ENCODE measurements at places on chromosomes 7 and 10.

GRCh38 chr7:92478095-92478494, 349 bp upstream of the ERVW-1 start:
- no peak for DNase-seq

DNA sequence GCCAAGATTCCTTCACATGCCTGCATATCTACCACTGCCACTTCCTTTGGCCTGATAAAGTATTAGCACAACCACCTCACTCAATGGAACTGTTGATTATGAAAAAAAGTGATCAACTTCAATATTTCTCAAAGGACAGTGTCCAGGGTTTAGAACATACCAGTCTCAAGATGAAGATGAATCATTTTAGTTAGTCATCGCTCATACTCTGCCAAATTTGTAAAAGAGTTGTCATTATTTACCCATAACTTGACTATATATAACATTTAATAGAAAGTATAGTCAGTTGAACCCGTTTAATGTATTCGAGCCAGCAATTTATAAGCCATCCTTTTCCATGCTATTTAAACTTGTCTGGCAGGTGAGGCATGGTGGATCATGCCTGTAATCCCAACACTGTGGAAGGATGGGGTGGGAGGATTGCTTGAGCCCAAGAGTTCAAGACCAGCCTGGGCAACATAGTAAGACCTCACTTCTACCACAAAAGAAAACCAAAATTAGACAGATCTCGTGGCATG, 33.2 kb downstream of the SPAM1 start:
- no peak for DNase-seq

GRCh38 chr10:71078454-71079145, 133.8 kb upstream of the UNC5B start:
- DNase-seq = no peak

DNA sequence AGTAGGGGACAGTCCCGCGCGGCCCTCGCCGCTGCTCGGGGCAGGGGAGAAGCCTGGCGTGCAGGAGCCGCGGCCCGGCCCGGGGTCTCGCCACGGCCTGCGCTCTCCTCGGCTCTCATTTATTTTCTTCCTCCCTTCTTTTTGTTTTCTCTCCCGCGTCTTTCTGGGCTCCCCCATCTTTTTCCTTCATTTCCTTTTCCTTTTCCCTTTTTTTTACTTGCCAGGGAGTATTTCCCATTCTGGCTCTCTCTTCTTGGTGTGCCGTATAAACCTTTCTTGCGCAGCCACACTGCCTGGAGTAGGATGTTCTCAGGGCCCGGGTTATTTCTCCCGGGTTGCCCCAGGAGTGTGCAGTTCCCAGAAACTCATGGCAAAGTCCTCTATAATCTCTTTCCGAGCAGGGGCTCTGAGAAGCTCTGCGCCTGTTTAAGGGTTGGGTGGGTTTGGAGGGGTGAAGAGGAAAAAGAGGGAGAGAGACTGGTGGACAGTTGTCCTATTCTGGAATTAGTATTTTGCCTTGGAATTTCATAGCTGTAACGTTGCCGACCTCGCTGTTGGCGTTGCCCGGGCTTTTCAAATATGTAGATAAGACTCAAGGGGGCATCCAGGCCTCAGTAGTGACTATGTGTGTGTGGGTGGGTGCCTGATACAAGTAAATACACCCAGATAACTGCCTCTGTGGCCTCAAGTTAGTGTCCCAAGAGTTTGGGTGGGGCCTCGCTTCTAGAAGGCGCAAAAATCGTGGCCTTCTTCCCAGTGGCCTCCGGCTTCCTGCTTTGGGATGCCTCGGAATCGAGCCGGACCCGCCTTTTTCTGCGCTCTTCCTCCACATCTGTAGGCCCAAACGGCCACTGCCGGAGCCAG, 4.3 kb upstream of the ZNF503 start:
- DNase-seq = no peak

DNA sequence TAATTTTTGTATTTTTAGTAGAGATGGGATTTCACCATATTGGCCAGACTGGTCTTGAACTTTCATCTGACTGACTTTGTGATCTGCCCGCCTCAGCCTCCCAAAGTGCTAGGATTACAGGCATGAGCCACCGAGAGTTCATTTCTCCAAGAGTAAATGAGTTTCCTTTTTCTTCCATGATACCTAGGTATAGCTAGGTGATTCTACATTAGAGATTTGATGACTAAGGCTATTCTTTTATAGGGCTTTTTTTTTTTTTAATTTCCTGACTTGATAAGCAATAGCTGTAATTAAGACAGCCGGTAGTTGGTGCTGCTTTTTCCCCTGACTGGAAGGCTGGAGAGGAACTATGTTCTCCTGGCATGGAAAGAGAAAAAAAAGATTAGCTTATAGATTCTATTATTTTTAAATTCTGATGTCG, 3.3 kb downstream of the PTPN12 start:
- DNase-seq = no peak

DNA sequence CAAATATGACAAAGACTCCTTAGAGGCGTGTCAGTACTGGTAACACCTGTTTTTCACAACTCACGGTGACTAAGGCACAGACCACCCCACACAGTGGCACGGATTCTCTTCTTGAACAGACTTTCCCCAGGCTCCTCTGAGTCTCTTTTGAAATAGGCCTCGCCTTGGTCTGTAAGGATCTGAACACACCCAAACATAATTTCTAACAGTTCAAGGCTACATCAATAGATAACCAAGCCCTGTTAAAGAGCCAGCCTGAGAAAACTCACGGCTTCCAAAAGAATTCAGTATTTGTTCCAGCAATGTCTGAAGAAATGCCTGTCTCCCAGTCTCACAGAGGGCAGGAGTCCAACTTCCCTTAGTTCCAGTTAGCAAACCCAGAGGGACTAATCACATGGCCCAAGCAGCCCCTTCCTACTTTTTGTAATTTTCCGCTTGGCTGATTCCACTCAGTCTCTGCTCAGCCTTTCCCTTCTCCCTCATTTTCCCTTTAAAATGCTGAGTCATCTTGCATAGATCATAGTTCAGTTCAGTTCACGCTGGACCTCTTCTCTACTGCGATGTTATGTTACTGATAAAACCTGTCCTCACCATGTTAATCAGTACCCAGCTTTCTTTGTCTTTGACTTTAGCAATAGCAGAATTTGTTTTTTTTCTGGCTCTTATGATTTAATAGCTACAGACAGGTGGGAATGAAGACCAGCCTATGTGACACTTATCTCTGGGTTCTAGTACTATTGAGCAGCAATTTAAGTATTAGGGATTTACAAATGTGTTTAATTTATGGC, 22.6 kb upstream of the AKR1C3 start:
- no peak for DNase-seq

DNA sequence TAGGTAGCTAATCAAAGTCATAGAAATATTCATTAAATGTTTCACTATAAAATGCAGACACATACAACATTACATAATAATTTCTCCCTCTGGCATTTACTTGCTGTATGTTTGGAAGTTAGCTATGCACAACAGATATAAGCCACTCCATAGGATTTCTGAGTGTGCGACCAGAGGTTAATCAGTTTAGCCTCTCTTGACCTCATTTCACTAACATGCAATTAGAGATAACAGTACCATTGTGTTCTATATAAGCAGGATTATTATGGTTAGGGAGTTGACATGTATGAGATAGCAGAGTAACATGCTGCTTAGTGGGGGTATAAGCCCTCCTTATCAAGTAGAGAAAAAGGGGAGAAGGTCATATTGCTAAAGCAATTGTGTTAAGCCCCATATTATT, 26.4 kb downstream of the GLUD1 start:
- DNase-seq = no peak

DNA sequence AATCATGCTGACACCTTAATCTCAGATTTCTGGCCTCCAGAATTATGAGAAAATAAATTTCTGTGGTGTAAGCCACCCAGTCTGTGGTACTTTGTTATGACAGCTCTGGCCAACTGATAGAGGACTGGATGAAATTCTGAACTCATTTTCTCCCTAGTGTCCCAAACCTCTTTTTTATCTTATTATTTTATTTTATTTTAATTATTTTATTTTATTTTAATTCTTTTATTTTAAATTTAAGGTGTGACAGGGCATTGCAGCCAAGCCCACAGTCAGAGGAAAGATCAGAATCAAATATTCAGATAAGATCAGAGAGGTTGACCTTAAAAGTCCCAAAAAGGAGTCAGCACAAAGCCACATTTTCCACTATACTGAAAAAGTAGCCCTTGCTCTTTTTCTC, 228.1 kb downstream of the TFEC start:
- DNase-seq = no peak

DNA sequence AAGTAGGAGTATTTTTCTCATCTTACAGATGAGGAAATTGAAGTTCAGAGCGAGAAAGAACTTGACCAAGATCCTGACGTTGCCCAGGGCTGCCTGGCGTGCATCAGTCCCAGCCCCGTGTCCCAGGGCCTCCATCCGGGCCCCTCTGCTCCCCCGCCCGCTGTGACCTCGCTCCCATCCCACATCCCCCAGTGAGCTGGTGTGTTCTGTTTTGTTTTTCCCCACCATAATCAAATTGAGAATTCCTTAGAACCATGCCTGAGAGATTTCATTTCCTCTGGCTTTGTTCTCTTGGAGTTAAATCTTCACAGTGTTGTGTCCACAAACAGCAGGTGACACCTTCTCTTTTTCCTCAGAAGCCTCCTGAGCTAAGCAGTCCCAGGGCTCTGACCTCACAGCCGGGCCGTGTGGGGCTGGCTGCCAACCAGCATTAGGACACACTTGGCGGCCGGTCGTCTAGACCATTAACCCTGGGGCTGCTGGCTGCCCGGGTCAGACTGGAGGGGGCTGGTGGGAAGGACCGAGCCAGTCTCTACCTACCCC, 44.3 kb downstream of the PFKP start:
- no peak for DNase-seq

DNA sequence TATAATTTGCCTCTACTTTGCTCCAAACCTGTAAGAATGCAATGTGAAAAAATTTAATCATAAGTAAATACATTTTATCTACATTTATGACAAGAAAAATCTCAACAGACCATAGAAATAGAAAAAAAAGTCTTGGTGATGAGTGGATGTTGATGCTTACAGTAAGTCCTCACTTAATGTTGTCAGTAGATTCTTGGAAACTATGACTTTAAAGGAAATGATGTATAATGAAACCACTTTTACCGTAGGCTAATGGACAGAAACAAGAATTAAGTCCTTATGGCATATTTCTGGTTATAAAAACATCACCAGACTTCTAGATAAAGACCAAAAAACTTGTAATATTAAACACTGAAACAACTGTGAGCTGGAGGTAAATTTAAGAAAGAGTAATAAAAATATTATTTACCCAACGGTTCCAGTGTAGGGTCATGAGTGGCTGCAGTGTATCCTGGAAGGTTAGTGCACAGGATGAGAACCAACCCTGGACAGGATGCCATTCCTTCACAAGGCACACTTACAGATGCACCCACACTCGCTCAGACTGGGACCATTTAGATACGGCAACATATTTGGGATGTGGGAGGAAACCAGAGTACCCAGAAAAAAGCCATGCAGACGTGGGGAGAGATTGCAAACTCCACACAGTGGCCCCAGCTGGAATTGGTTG, 76.3 kb downstream of the GLCCI1 start:
- no peak for DNase-seq

All from stimulated activated CD8-positive, alpha-beta memory T cell treated with anti-CD3 and anti-CD28 coated beads, Interleukin-4, amount 100 ng/mL, for 1 hour (primary cell).